Astrocyte (in vitro differentiated cells and primary cell): ENCODE measurements at places on chromosomes 1 and 21. TPM values are rescaled to one million over a fixed set of nuclear protein-coding genes. Genes with fewer than 3 reads are reported as not detected.

DNA sequence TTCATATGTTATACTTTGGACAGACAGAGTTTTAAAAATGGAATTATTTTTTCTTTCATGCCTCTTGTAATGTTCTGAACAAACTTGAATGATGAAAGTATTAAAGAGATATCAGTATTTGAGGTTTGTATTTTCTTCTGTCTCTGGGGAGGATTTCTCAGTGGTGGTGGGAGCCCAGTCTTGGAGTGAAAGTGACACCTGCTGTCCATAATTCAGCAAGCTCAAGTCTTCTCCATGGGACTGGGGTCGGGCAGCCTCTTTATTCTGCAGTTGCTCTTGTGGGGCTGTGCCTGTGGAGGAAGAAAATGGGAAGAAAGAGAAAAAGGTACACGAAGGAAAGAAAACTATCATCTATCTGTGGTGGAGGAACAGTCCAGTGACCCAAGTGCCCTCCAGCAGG is 56.1 kb downstream of the SMYD2 start:
- no peak for DNase-seq
- no peak overlapping the region for H3K27ac ChIP-seq
- peaks cover 5% of the 10 kb centered on the region for H3K36me3 ChIP-seq
- H3K27me3 ChIP-seq, result no peaks in the 10 kb centered on the region
- no peak overlapping the region for H3K4me3 ChIP-seq
- H3K4me1 ChIP-seq, result peaks cover 4% of the 10 kb centered on the region

- no peaks in the 10 kb centered on the region for H3K4me1 ChIP-seq
- no peak overlapping the region for H3K27ac ChIP-seq
- no peak overlapping the region for H3K4me3 ChIP-seq
- DNase-seq, result no peak
Measured at GRCh38 chr1:7582460-7582972, 188.6 kb upstream of the VAMP3 start.

- H3K27ac ChIP-seq, result peak overlapping the region; percentile 2
- H3K36me3 ChIP-seq, result peaks cover 74% of the 10 kb centered on the region
- H3K27me3 ChIP-seq, result no peaks in the 10 kb centered on the region
- no peak overlapping the region for H3K4me3 ChIP-seq
Measured at GRCh38 chr1:154263465-154264332, 8.7 kb upstream of the HAX1 start.

GRCh38 chr1:21337928-21338572 is 47.8 kb upstream of the ECE1 start:
- no peaks in the 10 kb centered on the region for H3K27me3 ChIP-seq
- peaks cover 52% of the 10 kb centered on the region for H3K4me1 ChIP-seq
- H3K4me3 ChIP-seq, result no peak overlapping the region
- H3K36me3 ChIP-seq, result no peaks in the 10 kb centered on the region

DNA sequence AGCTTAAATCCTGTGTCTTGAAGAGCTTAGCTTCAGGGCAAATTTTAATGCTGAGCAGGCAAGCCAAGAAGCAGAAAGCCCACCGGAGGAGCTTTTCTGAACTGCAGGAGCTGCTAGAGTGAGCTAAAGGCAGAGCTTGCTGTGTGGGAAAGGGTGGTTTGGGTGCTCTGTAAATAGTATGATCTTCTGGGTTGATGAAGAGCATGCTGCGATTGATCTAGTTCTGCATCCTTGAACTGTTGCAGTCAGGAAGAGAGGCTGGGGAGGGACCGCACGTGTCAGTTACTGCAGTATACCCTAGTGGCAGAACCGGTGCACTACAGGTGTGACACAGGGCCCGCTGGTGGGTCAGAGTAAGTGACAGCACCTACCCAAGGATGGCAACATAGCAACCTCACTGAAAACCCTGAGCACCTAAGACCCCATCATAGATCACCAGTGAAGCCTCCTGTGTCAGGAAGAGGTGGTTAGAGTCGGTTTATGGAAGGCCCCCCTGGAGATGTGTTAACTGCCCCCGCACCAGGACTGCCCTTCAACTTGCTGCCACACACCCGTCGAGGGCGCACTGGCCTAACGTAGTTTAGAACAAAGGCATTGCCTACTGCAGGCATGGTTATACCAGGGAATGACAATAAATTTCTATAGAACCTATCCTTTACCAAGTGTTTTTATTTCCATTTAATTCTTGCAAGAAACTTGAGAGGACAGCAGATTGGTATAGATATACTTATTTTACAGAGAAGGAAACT is 146.0 kb upstream of the KIAA0040 start:
- no peak for DNase-seq
- H3K4me3 ChIP-seq, result no peak overlapping the region
- no peak overlapping the region for H3K27ac ChIP-seq
- H3K36me3 ChIP-seq, result no peaks in the 10 kb centered on the region
- no peaks in the 10 kb centered on the region for H3K4me1 ChIP-seq
- no peaks in the 10 kb centered on the region for H3K27me3 ChIP-seq

The LIN28A gene
- 16.7 and 43.7 TPM in 2 replicates for total RNA-seq

DNA sequence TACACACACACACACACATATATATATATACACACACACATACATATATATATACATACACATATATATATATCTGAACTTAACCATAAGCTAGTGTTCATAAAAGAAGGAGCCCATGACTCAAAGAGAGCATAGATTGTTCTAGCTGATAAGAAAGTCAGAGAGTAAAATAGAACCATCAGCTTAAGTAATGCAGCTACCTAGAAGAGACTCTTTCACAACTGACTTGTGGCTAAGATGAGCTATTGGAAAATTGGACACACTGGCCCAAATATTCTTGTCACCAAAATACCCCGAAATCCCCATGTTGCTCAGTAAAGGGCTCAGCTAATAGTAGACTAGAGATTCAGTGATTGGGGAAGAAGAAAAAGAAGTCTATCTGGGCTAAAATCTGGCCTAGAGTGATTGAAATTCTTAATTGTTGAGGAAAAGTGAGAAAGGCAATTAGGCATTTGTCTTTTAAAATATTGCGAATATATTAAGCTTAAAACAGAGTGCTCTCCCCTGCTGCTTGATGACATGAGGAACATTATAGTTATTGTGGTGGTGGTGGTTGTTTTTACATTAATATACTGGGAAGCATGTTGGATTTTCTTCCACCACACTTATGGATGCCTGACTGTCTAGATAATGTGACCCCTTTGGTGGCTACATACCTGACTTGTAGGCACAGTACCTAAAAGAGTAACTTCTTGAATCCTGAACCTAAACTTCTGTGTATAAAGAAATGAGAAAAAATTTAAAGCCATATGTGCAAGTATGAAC is 6.3 kb downstream of the SLAMF1 start:
- no peak overlapping the region for H3K4me3 ChIP-seq
- H3K4me1 ChIP-seq, result no peaks in the 10 kb centered on the region
- no peak overlapping the region for H3K27ac ChIP-seq
- no peak for DNase-seq
- no peaks in the 10 kb centered on the region for H3K27me3 ChIP-seq

GRCh38 chr1:243559575-243560162 is 290.4 kb downstream of the AKT3 start:
- no peaks in the 10 kb centered on the region for H3K27me3 ChIP-seq
- no peak overlapping the region for H3K4me3 ChIP-seq
- H3K4me1 ChIP-seq, result no peaks in the 10 kb centered on the region
- no peak overlapping the region for H3K27ac ChIP-seq
- peaks cover 2% of the 10 kb centered on the region for H3K36me3 ChIP-seq
- peak; percentile 28 for DNase-seq

The BCAS2 gene
- total RNA-seq, result 44.8 and 48.4 TPM in 2 replicates

DNA sequence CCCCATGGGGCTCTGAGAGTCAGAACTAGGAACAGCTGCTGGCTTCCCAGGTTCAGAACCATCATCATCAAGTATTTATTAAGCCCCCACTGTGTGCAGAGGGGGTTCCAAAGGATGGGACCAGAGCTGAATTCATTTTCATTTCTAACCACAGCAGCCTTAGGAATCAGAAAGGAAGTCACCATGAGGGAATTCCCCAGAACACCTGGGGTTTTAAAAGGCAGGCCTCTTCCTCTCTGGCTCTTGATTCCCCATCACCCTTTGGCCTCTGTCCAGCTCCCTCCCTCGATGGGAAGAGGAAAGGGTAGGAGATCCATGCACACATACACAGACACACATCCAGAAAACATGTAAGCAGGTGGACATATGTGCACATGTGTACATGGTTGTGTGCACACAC is 1.3 kb upstream of the KCNN3 start:
- H3K27me3 ChIP-seq, result peaks cover 9% of the 10 kb centered on the region
- H3K4me3 ChIP-seq, result no peak overlapping the region
- no peak for DNase-seq
- no peaks in the 10 kb centered on the region for H3K36me3 ChIP-seq
- H3K27ac ChIP-seq, result no peak overlapping the region
- peaks cover 33% of the 10 kb centered on the region for H3K4me1 ChIP-seq

The SERPINC1 gene
- not detected in 2 replicates for total RNA-seq

DNA sequence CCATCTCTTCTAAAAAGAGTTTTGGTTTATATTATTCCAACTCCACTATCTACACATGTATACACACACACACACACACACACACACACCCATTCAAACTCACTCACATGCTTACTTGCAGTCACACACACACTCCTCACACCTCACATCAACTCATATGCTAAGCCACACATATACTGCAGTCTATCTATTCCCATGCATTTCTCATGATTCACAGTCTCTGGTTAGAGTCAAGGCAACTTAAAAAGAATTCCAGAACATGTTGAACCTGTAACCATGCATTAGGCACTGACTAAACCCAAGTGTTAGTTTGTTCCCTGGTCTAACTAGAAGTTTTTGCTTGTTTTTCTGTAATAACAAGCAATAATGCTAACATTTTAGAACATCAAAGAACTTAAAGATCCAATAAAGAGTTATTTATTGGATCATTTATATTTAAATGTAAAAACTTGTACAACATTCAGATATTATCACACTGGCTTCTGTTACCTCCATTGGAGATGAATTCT is 931.1 kb downstream of the PLA2G4A start:
- no peaks in the 10 kb centered on the region for H3K4me1 ChIP-seq
- H3K36me3 ChIP-seq, result no peaks in the 10 kb centered on the region
- H3K27ac ChIP-seq, result no peak overlapping the region

The UBXN10 gene
- 0.09 and 0.19 TPM in 2 replicates for total RNA-seq

- H3K27me3 ChIP-seq, result no peaks in the 10 kb centered on the region
- no peaks in the 10 kb centered on the region for H3K36me3 ChIP-seq
- H3K4me3 ChIP-seq, result no peak overlapping the region
- DNase-seq, result no peak
- H3K27ac ChIP-seq, result no peak overlapping the region
- no peaks in the 10 kb centered on the region for H3K4me1 ChIP-seq
Measured at GRCh38 chr1:57959531-57960241, 535.8 kb upstream of the DAB1 start.

The LCE2B gene
- not detected in 2 replicates for total RNA-seq

The FASLG gene
- total RNA-seq, result not detected in 2 replicates

GRCh38 chr1:234701737-234702341 is 91.9 kb upstream of the IRF2BP2 start:
- no peak for DNase-seq
- H3K4me3 ChIP-seq, result no peak overlapping the region
- no peaks in the 10 kb centered on the region for H3K36me3 ChIP-seq
- no peaks in the 10 kb centered on the region for H3K27me3 ChIP-seq
- no peak overlapping the region for H3K27ac ChIP-seq

DNA sequence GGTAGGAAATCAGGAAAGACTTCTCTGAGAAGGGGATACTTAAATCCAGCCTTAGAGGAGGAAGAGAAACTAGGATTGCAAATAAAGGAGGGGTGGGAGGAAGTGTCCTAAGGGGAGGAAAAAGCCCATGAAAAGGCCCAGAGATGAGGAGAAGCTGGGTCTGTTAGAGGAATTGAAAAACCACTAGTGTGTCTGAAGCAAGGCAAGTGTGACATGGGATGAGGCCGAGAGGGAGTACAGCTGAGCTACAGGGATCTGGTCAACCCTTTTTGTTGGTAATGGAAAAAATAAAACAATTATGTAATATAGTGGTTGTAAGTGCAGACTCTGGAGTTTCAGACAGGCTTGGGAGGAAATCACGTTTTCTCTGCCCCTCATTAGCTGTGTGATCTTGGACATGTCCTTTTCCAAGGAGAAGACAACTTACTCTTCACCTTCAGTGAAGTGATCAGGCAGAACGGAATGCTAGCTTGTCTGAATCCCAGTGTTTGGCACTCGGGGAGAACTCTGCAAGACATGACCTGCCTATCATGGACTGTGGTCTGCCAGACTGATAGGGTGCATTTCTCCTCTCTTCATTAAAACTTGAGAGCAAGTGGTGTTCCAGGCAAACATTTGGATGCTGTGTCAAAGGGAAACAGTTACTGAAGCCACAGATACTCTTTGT is 7.4 kb upstream of the S100A10 start:
- no peaks in the 10 kb centered on the region for H3K36me3 ChIP-seq
- no peak overlapping the region for H3K4me3 ChIP-seq
- peaks cover 12% of the 10 kb centered on the region for H3K4me1 ChIP-seq
- peak overlapping the region; percentile 42 for H3K27ac ChIP-seq
- peaks cover 26% of the 10 kb centered on the region for H3K27me3 ChIP-seq

GRCh38 chr21:41479686-41480085 is 28.3 kb downstream of the TMPRSS2 start:
- H3K4me3 ChIP-seq, result no peak overlapping the region
- no peaks in the 10 kb centered on the region for H3K36me3 ChIP-seq
- H3K27ac ChIP-seq, result no peak overlapping the region
- H3K27me3 ChIP-seq, result no peaks in the 10 kb centered on the region
- DNase-seq, result no peak
- peaks cover 11% of the 10 kb centered on the region for H3K4me1 ChIP-seq

GRCh38 chr1:155941845-155942531 is 550 bp downstream of the RXFP4 start:
- DNase-seq, result no peak
- H3K4me1 ChIP-seq, result peaks cover 28% of the 10 kb centered on the region
- no peak overlapping the region for H3K27ac ChIP-seq
- no peak overlapping the region for H3K4me3 ChIP-seq
- H3K36me3 ChIP-seq, result peaks cover 14% of the 10 kb centered on the region

The LCE1D gene
- total RNA-seq, result not detected in 2 replicates

- no peak overlapping the region for H3K27ac ChIP-seq
- DNase-seq, result no peak
- H3K27me3 ChIP-seq, result no peaks in the 10 kb centered on the region
- no peaks in the 10 kb centered on the region for H3K4me1 ChIP-seq
- H3K4me3 ChIP-seq, result no peak overlapping the region
- H3K36me3 ChIP-seq, result no peaks in the 10 kb centered on the region
Measured at GRCh38 chr21:14685568-14685967, 139.5 kb upstream of the SAMSN1 start.

DNA sequence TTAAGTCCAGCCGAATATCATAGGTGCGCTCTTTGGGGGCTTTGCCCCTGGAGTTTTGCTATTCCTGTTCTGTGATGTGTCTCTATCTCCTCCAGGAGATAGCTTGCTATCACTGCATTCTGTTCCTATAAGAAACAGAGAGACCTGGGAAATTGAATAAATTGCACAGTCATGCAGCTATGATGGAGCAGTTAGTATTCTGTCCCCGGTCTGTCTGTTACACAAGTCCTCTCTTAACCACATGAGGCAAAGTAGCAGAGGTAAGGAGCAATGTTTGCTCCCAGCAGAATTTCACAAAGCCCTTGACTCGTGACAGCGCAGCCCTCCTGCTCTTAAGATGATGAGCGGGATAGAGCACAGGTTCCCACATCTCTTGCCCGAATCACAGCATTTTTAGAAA is 63.9 kb upstream of the GRHL3 start:
- H3K27me3 ChIP-seq, result peaks cover 8% of the 10 kb centered on the region
- peaks cover 2% of the 10 kb centered on the region for H3K4me1 ChIP-seq
- no peak for DNase-seq
- no peak overlapping the region for H3K27ac ChIP-seq

GRCh38 chr1:228342627-228343190 is 63.9 kb downstream of the TRIM11 start:
- no peak for DNase-seq
- no peak overlapping the region for H3K27ac ChIP-seq
- H3K36me3 ChIP-seq, result no peaks in the 10 kb centered on the region
- no peaks in the 10 kb centered on the region for H3K4me1 ChIP-seq
- H3K4me3 ChIP-seq, result no peak overlapping the region
